Activated CD4-positive, alpha-beta T cell treated with anti-CD3 and anti-CD28 coated beads, Interleukin-2, amount 50 U/mL, for 1 hour (primary cell): ENCODE measurements at places on chromosomes 12 and 14.

- DNase-seq, result no peak
These were observed 177.1 kb downstream of the BCL11B start for GRCh38 chr14:99094901-99095300.

GRCh38 chr14:90724866-90725265 is 91.4 kb downstream of the TTC7B start:
- DNase-seq, result no peak

- no peak for DNase-seq
These were observed 82.3 kb downstream of the RIMBP2 start for GRCh38 chr12:130633771-130634170.

DNA sequence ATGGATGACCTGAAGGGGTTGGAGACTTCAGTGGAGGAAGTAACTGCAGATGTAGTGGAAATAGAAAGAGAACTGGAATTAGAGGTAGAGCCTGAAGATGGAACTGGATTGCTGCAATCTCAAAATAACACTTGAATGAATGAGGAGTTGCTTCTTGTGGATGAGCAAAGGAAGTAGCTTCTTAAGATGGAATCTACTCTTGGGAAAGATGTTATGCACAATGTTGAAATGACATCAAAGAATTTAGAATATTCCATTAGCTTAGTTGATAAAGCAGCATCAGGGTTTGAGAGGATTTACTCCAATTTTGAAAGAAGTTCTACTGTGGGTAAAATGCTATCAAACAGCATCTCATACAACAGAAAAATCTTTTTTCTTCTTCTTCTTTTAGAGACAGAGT is 186.4 kb upstream of the PRKD1 start:
- no peak for DNase-seq

DNA sequence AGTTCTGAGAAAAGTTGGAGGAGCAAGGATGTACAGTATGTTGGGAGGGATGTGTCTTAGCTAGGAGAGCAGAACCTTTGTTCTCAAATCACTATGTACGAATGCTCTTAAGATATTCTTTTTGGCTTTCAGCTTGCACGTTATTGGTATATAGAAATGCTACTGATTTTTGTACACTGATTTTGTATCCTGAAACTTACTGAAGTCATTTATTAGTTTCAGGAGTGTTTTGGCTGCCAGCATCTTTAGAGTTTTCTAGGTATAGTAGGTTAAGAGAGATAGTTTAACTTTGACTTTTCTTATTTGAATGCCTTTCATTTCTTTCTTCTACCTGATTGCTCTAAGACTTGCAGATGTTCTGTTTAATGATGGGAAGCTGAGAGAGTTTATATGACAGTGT is 442.8 kb upstream of the FBXO33 start:
- no peak for DNase-seq

- no peak for DNase-seq
These were observed 219.8 kb downstream of the SLC2A13 start for GRCh38 chr12:39886106-39886505.

DNA sequence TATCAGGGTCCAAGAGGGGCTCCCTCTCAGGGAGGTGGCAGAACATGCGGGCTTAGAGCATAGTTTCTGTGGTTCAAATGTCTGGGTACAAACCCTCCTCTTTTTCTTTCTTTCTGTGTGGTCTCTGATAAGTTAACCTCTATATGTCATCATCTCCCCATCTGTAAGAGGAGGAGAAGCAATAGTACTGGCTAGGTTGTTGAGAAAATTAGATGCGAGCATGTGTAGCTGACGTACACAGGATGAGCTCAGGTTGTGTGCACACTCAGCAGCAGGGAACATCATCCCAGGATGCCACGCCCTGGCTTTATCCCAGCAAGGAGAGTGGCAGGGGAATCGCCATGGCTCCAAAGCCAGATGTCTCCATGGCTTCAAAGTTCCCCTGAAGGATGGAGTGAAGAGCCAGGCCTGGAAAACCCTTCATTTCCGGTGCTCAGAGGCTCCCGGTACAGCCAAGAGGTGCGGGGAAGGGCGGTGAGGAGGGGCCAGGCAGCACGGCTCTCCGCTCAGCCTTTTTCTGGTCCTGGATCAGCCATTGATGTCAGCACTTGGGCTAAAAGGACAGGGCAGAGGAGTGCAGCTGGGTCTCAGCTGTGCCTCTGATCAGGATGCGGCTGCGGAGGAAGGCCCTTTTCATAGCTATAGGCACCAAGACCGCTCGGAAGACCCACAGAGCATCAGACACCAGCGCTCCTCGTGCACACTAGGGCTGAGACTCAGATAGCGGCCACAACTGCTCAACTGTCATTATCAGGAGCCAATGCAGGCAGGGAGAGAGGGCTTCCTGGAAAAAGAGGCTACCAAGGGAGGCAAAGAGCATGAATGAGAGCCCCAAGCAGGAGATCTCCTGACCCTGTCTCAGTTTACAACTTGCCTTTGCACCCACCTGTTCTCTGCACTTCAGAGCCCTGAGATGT is 41.5 kb downstream of the ARL6IP4 start:
- DNase-seq, result no peak

DNA sequence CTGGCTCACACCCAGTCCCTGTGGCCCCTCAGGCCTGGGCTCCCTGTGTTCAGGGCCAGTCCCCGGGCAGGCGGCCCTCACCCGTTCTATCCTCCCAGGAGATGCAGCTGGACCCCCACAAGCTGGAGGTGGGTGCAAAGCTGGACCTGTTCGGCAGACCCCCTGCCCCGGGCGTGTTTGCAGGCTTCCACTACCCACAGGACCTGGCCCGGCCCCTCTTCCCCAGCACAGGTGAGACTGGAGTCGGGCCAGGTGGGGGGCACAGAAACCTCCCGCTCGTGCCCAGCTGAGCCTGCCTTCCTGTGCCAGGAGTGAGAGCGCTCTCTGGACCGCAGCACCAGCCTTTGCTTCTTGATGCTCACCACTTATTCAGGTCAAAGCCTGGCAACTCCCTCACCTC is 33.7 kb downstream of the LRCOL1 start:
- DNase-seq, result no peak

DNA sequence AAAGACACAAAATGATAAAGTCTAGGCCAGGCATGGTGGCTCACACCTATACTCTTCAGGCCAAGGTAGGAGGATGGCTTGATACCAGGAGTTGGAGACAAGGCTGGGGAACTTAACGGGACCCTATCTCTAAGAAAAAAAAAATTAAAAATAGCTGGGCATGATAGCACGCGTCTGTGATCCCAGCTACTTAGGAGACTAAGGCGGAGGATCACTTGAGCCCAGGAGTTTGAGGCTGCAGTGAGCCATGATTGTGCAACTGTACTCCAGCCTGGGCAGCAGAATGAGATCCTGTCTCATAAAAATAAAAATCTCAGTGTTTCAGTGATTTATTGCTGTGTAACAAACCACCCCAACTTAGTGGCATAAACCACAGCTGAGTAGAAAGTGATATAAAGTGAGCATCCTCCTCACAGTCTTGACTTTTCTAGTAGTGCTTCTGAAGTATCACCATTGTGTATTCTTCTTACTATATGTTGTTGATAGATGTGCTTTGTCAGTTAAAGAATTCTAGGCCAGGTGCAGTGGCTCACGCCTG is 10.6 kb upstream of the ATF1 start:
- DNase-seq, result no peak

GRCh38 chr12:77062846-77063461 is 2.4 kb downstream of the E2F7 start:
- DNase-seq, result no peak

- DNase-seq, result no peak
These were observed 140.0 kb downstream of the PDE3A start for GRCh38 chr12:20508359-20508758.

DNA sequence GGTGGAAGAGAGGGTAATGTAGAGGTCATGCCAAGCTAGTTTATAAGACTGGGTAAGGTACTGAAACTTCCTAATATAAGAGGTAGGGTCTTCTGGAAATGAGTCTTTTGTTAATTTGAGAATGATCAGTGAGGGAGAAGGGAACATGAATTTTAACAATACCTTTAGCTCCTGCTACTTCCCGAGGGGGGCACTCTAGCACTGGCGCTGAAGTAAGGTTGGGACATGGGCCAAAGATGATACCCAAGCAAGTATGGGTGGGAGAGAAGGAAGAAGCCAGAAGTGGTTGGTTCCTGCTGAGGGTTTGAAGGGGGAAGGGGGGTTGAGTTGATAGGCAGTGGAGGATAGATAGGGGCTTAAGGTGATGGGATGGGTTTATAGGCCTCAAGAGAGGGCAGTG is 32.3 kb upstream of the RNASE1 start:
- DNase-seq, result no peak

- no peak for DNase-seq
These were observed 40.9 kb downstream of the PELI2 start for GRCh38 chr14:56159066-56159465.

DNA sequence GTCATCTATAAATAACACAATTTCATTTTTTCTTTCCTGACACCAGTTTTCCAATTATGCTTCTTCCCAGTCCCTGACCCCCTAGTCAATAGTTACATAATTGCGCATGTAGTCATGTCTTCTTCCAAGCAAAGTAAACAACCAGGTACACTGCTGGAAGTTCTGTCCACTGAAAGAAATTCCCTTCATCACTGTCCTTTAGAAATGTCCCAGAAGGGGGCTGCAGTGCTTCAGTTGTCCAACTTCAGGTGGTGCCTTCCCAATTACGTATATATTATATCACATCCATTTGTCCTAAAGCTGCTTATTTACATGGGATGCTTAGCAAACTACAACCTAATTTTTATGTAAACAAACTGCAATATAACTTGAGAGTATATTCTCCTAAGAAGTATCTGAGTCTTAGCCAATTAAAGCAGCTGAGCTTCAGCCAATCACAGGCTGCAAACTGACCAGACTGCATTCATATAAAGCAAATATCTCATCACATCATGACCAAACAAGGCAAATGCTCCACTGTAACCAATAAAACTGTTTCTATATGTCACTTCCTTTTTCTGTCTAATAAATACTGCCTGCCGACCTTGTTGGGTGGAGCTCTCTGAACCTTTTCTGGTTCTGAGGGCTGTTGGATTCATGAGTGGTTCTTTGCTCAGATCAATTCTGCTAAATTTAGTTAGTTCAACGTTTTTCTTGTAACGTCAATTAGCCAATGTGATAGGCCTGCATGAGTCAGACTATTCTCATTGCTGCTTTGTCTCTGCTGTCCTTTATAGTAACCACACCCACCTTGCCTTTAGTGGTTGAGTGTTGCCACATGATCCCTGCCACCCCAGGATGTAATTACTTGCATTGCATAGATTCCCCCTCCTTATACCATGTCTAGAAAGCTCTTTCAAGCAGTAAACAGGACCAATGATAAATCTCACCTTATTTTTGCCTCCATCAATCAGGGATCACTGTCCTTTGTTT is 239.3 kb downstream of the ALG10B start:
- no peak for DNase-seq
